NCI-H1092 treated with DMSO at 0.1 percent for 48 hours (cell line): ENCODE measurements at places on chromosomes 11 and 22.

- DNase-seq = peak; percentile 69
Observed at GRCh38 chr11:124415356-124415923, 9.2 kb downstream of the OR8B4 start.

DNA sequence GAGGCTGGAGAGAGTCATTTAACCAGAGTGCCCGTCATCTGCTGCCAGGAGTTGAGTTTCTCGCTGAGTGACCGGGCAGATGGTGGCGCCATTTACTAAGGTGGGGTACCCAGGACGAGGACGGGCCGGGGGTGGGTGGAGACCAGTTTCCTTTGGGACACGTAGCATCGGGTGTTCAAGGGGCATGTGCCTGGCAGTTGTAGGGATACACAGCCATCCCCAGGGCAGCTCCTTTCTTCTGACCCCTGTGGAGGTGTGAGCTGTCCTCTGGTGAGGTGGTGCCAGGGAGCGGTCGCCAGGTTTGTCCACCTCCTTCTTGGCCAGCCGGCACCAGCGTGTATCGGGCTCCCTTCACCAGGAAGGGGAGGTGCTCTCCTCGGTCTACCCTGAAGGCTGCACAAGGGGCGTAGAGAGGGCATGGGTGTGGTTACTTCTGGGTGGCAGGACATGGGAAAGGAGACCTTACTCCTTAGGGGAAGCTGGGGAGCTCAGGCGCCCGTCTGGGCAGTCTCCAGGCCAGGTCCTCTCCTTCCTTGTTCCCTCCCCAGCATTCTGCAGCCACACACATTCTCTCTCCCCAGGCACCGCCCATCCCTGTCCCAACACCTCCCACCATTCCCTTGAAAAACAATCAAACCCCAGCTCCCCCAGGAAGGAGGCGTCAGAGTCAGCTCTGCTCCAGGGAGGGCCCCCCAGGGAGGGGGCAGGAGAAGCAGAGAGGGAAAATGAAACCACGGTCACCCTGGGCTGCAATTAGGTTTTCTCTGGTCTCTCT lies 10.3 kb upstream of the MB start:
- DNase-seq = peak; percentile 71

DNA sequence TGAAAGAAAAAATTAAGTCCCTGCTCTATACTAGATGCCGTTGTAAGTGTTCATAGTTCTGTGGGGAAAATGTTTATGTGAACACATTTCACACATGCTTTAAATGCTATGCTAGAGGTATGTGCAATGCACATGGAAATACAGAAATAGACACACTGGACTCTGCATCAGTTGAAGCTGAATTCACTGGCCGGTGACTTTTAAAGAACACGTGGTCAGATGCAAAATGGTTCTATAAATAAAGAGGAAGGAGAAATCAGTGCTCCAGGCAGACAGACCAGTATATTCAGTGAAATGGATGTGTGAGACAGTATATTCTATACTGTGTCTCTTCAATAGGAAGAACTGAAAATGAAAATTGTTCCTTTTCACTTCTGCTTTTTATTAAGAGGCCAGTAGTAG lies 29.9 kb downstream of the TRPC6 start:
- no peak for DNase-seq

GRCh38 chr11:100472727-100473389 lies 214.2 kb upstream of the ARHGAP42 start:
- no peak for DNase-seq

DNA sequence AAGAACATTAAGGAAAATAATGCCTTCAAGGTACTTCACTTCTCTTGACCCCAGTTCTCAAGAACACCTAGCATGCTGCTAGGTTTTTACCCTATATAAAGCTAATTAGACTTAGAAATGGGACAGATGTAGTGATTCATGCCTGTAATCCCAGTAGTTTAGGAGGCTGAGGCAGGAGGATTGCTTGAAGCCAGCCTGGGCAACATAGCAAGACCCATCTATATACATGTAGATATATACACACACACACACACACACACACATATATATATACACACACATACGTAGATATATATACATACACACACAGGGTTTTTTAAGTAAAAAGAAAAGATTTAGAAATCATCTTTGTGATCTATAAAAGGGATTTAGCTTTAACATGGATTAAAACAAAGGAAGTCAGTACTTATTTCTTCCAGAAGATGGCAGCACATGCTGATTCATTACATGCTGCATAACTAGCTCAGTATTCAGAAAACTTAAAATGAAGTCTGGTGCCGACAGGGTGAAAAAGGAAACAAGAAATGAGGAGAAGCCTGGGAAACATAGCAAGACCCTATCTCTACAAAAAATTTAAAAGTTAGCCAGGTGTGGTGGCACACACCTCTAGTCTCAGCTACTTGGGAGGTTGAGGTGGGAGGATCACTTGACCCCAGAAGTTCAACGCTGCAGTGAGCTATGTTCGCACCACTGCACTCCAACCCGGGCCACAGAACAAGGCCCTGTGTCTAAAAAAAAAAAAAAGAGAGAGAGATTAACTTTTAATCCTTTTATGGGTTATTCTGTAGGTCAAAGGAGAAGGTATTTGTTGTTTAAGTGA lies 28.5 kb upstream of the RBX1 start:
- peak; percentile 48 for DNase-seq

DNA sequence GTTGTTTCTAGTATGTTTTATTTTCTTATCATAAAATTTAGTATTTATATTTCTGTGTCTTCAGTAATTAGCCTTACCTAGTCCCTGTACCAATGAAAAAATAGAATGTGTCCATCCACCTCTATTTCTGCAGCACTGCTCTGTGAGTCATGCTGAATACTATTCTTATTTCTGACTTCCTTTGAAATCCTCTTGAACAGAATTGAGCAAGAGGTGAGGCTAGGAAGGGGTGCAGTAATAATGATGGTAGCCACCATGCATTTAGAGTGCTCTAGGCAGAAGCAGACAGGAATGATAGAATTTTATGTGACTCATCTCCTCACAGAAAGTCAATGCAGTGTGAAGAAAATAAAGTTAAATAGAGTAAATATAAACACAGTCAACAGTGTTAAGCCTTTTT lies 60.0 kb downstream of the OR10A6 start:
- DNase-seq = no peak

DNA sequence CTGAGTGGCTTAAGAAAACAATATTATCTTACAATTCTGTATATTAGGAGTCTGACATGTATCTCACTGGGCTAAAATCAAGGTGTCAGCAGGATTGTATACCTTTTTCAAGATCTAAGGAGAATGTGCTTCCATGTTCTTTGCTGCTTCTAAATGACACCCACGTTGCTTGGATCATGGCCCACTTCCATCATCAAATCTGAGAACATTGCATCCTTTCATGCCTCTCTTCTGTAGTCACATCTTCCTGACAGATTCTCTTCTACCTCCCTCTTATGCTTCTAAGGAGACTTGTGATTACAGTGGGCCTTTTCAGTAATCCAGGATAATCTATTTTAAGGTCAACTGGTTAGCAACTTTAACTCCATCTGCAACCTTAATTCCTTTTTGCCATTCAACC lies 499.4 kb downstream of the FAM181B start:
- no peak for DNase-seq

GRCh38 chr11:15825976-15826650 lies 530.2 kb downstream of the SOX6 start:
- no peak for DNase-seq

GRCh38 chr22:39712081-39712480 lies 141.5 kb downstream of the CACNA1I start:
- no peak for DNase-seq

DNA sequence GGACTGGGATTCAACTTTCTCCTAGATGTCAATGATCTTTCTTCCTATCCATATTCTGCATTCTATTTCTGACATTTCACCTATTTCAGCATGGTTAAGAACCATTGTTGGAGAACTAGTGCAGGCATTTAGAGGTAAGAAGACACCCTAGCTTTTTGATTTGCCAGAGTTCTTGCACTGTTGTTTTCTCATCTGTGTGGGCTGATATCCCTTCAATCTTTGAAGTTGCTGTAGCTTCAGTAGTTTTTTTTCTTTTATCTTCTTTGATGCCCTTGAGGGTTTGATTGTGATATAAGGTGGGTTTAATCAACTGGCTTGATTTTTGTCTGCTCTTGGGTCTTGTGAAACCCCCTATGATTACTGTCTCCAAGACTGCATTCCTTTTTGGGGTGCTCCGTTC lies 502.1 kb downstream of the ETS1 start:
- DNase-seq = no peak

GRCh38 chr11:105447936-105448702 lies 161.8 kb upstream of the GRIA4 start:
- no peak for DNase-seq

- DNase-seq = no peak
Observed at GRCh38 chr11:96075532-96075959, 151.6 kb upstream of the MTMR2 start.

GRCh38 chr11:120547811-120548681 lies 36.5 kb downstream of the GRIK4 start:
- peak; percentile 90 for DNase-seq
